NCI-H345 (cell line): ENCODE measurements at places on chromosomes 1 and 21.
A peak's percentile ranks its signal among the peaks of the same experiment; 100 is the strongest.

DNA sequence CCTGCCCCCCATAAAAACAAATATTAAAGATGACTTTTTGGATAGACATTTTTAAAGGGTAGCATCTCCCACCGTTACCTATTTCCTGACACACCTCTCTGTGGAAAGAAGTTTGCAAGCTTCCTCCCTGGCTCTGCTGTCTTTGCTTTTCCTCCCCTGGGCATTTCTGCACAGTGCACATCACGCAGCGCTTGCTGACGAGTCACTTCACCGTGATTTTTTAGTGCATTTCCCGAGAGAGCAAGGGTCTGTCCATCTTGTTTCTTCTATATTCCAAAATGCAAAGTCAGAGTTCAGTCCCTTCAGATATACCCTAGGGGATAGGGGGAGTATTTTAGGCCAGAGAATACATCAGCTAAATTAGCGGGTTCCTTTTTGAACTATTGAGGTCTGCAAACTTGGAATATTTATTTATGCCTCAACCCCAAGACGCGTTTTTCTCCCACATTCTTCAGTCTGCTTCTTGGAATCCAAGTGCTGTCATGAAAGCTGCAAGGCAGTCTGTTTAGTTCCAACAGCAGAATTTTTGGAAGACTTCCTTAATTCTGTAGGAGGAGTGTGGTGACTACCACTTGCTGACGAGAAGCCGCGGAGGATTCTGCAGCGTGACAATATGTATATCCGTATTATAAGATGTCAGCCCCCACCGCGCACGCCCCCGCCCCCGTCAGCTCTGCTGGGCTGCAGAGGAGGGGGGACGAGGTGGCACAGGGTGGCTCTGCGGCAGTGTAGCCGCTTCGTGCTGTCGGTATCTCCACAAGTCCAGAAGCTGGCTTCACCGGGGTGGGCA lies 22.4 kb downstream of the SMYD2 start:
- no peak for DNase-seq

- no peak for DNase-seq
These were observed 51.3 kb upstream of the IFFO2 start for GRCh38 chr1:19007491-19008441.

GRCh38 chr1:85681087-85681486 lies 27.1 kb downstream of the ZNHIT6 start:
- DNase-seq: no peak

DNA sequence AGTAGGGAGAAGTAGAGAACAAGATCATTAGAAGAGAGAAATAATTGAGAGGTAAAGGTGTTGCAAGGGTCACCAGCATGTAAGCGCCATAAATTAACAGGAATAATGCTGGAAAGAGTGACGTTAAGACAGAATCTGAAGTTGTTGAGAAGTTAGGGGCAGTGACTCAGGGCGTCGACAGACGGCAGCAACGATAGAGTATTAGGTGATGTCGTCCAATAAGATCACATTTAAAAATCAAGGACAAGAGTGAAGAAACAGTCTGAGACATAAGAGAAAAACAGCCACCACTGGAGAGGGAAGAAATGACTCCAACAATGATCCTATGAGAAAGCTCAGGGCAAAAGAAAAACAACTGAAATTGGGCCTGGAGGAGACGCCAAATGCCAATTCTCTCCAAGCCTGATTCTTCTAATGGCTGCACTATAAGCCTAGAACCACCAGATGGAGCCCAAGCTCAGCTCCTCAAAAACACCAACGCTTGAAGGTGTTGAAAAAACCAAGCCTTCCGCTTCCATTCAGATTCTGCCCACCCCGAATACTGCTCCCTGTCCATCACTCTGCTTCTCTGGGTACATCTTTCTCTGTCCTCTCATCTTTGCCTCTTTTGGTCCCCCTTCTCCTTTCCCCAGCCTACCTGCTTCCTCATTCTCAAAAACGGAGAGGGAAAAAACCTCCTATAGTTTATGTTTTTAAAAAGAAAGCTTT lies 70.0 kb downstream of the LUZP1 start:
- DNase-seq: peak; percentile 74

- peak; percentile 88 for DNase-seq
These were observed 24.1 kb upstream of the NFASC start for GRCh38 chr1:204846546-204846945.

DNA sequence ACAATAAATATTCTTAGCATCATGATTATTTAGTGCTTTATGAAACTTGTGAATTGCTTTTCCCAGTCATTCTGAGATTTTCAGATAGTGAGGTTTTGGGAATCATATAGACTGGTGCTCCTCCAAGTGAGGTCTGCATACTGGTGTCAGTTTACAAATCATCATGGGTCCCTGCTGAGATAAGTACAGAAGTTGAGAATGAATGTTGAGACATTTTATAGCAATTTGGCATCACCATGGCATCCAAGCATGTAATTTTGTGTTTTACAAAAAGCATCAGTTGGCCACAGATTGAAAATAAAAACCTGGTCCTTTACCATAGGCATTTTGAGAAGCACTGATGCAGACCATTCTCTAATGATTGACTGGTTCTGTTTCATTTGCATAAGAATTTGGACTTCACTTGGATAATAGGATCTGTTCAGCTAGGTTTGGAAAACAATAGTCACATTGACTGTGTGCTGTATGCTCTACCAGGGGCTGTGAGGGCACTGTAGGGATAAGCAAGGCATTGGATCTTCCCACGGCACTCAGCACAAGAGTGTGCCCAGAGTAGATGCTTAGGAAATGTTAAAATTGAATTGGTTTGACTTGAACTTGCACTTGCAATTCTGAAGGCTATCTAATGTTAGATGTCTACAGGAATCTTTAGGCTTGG lies 79.0 kb upstream of the JUN start:
- no peak for DNase-seq

- DNase-seq: peak; percentile 76
These were observed 5.7 kb upstream of the KRTAP12-1 start for GRCh38 chr21:44687671-44688070.

GRCh38 chr1:58927041-58927721 lies 143.3 kb upstream of the JUN start:
- peak; percentile 73 for DNase-seq

GRCh38 chr1:104760017-104760416 lies 1010.3 kb downstream of the AMY1C start:
- no peak for DNase-seq

DNA sequence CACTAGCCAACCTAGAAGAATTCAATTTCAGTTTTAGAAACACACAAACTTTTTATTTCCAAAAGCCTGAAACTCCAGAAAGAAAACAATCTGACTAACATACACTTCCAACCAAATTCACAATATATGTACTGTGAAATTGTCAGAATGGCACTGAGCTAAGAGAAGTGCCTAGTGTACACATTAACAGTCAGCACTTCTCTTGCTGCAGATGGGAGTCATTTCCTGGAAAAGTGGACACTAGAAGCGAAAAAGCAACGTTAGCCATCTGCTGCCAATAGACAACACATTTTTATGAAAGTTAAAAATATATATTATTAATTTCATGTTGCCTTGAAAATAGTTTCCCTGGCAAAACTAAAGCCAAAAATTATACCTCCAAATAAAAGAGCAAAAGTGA lies 66.1 kb downstream of the EPS15 start:
- no peak for DNase-seq

- DNase-seq: peak; percentile 21
These were observed 547.9 kb upstream of the TMPRSS15 start for GRCh38 chr21:18951271-18952038.
